ENCODE measurements at places on chromosomes 2 and 18.

GRCh38 chr2:164869420-164869772 is 27.8 kb upstream of the COBLL1 start:
- no peak for DNase-seq

GRCh38 chr2:18749912-18750526 is 160.7 kb upstream of the NT5C1B start:
- peak; percentile 47 for DNase-seq

- no peak for DNase-seq
Observed at GRCh38 chr2:14967729-14968128, 335.2 kb downstream of the LRATD1 start.

DNA sequence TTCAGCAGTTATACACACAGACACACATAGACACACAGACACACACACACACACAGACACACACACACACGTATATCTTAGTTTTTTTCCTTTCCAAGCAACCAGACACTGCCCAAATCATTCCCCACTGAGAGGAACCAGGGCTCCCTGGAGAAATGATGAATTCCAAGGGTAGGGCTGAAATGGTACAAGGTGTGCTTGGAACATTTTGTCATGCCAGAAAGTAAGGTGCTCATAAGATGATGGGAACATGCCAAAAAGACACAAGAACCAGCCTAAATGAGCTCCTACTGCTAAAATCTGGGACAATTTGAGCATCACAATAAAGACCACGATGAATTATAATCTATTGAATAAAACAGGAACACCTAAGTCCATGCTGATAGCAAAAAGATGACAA is 103.3 kb downstream of the MEP1B start:
- no peak for DNase-seq

- DNase-seq = no peak
Observed at GRCh38 chr2:27115519-27115918, 3.4 kb downstream of the CGREF1 start.

GRCh38 chr2:96185516-96185915 is 23.1 kb downstream of the STARD7 start:
- DNase-seq = no peak

DNA sequence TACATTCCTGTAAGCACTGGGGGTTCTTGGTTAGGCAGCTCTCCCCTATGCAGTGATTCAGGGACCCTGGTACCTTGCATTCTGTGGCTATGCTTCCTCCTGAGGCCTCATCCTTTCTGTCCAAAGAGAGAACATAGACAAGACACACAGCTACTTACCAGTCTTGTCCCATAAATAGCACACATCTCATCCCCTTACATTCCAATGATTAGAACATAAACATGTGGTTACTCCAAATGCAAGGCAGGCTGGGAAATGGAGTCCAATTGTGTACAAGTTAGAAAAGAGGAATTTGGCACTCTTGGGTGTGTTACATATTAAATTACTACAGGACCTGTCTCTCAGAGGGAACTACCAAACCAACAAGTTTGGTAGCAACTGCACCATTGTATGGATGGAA is 171.3 kb downstream of the ARHGAP15 start:
- DNase-seq = no peak

- no peak for DNase-seq
Observed at GRCh38 chr2:69831354-69831905, 2.0 kb downstream of the GMCL1 start.

GRCh38 chr2:11551569-11552259 is 17.9 kb downstream of the GREB1 start:
- DNase-seq = no peak

- no peak for DNase-seq
Observed at GRCh38 chr2:144830543-144830942, 310.6 kb upstream of the ZEB2 start.

DNA sequence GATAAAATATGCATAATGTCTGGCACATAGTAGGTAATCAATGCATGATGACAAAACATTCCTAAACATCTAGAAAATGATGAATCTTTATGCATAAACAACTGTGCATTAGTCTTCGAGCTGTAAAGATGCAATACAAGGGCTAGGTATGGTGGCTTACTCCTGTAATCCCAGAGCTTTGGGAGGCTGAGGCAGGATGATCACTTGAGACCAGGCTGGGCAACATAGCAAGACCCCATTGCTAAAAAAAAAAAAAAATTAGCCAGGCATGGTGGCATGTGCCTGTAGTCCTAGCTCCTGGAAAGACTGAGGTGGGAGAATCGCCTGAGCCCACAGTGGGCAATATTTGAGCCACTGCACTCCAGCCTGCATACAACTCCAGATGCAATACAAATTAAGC is 5.3 kb downstream of the TET3 start:
- DNase-seq = no peak

- DNase-seq = no peak
Observed at GRCh38 chr2:11505652-11506610, 27.9 kb upstream of the GREB1 start.

- DNase-seq = no peak
Observed at GRCh38 chr2:96564026-96564425, 27.5 kb downstream of the ARID5A start.

DNA sequence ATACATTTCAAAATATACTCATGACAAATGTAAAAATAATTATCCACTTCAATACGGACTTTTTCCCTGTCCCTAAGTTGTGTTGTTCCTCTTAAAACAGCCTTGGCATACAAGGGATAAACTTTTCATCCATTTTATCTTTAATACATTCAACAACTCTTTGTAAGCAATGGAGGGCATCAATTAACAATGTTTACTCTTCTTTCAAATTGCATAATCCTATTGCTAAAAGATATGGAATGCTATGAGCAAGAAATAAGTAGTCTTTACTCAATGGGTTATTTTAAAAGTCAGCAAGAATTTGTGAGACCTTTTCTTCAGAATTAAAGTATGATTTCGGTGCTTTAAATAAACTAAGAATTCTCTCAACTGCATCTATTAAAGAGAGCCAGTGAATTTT is 41.9 kb downstream of the SCN9A start:
- DNase-seq = no peak

DNA sequence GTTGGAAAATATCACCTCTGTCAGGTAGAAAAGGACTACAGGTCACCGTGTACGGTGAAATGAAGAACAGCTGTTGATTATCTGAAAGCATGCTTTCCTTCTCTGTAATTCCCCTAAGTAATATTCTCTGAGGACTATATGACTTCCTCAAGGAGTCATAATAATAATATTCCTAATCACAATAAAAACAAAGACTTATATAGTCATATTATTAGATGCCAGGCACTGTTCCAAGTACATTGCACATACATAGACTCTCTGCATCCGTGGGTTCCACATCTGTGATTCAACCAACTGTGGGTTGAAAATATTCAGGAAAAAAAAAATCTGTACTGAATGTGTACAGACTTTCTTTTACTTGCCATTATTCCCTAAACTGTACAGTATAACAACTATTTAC is 512.4 kb upstream of the ID2 start:
- DNase-seq = peak; percentile 72

- no peak for DNase-seq
Observed at GRCh38 chr18:69574401-69574800, 173.7 kb downstream of the DOK6 start.

DNA sequence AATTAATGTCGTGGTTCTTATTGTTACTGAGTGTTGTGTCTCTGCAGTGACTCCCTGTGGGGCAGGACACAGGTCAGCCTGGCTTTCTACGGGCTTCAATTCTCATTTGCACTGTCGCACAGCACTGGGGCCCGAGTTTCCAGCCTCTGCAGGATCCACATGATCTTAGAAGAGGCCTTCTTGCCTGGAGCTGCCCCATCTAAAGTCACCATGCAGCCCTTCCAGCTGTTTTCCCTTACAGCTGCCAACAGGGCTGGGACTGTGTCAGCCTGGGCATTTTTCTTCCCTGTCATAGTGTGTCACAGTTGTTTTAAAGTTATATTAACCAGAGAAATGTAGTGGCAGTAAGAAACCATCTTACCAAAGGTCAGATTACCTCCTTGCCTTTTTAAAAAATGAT is 27.0 kb downstream of the FHL2 start:
- DNase-seq = no peak

GRCh38 chr2:15874321-15874720 is 66.0 kb upstream of the MYCN start:
- no peak for DNase-seq

DNA sequence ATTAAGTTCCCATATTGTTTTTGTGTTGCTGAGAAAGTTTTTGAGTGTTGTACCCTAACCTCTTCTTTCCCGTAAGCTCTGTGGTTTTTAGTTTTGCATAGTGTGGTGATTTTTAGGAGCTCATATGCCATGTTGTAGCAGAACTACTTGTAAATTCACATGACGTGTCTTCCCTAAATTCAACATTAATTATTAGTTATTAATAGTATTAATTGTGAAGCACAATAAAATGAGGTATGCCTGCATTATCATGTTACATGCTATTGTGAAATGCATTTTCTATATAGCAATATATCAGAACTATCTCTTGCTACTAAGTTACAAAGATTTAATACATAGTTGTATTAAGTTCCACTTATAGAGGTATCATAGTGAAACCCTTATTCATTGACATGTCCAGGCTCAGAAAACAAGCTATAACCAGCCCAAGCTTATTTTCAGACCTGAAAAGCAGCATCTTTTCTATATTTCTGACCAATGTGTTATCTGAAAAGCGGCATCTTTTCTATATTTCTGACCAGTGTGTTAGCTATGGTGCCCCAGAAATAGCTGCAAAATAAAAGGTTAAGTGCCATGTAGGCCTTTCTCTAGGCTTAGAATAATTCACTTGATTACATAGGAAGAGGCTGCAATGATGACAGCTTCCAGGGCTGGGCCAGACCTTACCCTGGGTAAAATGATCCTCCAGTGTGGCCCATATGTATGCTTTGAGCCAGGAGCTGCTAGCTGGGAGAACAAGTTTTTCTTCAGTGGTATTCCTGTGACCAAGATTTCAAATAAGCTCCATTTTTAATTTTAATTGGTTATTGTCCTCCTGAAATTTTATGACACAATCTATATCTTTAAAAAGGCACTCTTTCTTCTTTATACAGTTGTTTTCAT is 21.6 kb downstream of the EPAS1 start:
- DNase-seq = no peak

GRCh38 chr2:99256677-99257076 is 1.2 kb upstream of the LYG2 start:
- DNase-seq = no peak

DNA sequence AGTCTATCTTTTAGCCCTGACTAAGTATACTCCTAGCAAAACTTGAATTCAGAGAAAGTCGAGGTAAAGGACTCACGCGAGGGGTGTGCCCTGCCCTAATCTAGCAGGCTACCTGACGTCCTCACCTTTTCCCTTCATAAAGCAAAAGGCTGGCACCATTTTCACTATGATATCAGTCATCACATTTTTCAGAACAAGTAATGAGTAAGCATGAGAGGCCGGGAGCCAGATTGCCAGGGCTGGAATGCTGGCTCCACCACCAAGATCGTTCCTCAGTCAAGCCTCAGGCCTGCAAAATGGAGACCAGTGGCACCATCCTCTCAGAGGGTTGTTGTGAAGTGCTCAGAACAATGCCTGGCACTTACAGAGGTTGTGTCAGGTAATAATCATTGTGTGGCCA is 18.7 kb upstream of the NCKAP5 start:
- no peak for DNase-seq

Measured in fibroblast of the conjunctiva (primary cell).